ENCODE measurements at places on chromosomes 2 and 18.

DNA sequence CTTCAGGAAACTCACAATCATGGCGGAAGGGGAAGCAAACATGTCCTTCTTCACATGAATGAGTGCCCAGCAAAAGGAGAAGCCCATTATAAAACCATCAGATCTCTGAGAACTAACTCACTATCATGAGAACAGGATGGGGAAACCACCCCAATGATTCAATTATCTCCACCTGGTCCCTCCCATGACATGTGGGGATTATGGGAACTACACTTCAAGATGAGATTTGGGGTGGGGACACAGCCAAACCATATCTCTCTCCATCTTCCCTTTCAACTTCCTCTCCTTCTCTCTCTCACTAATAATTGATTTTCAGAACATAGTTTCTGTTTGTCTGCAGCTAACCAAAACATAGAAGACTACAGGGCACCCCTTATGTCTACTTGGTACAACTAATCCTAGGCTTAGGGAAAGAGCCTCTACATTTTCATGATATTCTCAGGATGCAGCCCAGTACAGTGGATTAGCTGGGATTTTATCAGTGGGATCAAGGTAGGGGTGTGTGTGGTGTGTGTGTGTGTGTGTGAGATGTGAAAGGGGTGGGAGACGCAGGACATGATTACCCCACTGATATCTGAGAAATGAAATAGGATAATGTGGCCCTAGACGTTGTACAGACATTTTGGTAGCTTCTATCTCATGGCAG is 2.8 kb upstream of the ATF2 start:
- no peak for DNase-seq

- peak; percentile 81 for DNase-seq
Observed at GRCh38 chr2:163877316-163877715, 141.5 kb upstream of the FIGN start.

GRCh38 chr2:59184276-59185020 is 943.3 kb upstream of the FANCL start:
- peak; percentile 21 for DNase-seq

GRCh38 chr2:234631646-234632514 is 135.0 kb upstream of the ARL4C start:
- DNase-seq = no peak

DNA sequence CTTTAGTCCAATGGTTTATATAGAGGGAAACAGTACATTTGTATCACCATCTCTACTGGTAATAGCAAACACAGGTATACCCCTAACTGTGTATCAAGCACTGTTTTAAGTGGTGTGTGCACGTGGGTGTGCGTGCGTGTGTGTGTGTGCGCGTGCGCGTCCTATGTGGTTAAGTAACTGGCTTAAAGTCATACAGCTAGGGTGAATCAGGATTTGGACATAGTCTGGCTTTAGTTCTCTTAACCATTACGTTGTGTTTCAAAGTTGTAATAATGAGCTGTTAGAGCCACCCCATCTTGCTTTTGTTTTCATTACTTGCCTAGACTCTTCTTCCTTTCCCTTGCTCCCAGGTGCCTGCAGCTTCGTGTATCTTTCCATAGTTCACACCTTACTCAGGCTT is 2.1 kb downstream of the HADHB start:
- peak; percentile 12 for DNase-seq

GRCh38 chr2:79876430-79876829 is 363.6 kb downstream of the CTNNA2 start:
- DNase-seq = peak; percentile 2

DNA sequence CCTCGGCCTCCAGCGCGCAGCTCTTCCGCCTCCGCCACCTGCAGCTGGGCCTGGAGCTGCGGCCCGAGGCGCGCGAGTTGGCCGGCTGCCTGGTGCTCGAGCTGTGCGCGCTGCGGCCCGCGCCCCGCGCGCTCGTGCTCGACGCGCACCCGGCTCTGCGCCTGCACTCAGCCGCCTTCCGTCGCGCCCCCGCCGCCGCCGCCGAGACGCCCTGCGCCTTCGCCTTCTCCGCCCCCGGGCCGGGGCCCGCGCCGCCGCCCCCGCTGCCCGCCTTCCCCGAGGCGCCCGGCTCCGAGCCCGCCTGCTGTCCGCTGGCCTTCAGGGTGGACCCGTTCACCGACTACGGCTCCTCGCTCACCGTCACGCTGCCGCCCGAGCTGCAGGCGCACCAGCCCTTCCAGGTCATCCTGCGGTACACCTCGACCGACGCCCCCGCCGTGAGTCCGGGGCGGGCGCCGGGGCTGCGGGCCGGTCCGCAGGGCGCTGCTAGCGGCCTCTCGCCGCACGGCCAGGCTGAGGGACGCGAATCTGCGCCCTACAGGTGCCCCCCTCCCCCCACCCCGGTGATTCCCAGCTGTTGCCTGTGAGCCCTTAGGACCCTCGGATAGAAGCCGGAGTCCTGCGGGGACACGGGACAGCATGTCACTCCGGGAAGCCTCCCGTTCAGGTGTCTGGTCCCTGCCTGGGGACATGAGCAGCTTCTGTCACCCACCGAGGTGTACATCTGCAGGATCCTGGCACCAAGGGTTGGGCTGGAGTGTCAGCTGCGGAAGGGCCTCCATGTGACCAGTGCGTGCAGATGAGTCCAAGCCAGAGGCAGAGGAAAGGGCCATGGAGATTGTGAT is 616 bp downstream of the RNPEPL1 start:
- peak; percentile 50 for DNase-seq

GRCh38 chr18:864872-865273 is 39.8 kb upstream of the ADCYAP1 start:
- DNase-seq = peak; percentile 64

- DNase-seq = no peak
Observed at GRCh38 chr2:223050188-223050587, 1.8 kb upstream of the KCNE4 start.

- DNase-seq = no peak
Observed at GRCh38 chr2:57615855-57616556, 430.6 kb upstream of the VRK2 start.

GRCh38 chr18:12768625-12769024 is 65.8 kb downstream of the PSMG2 start:
- peak; percentile 22 for DNase-seq

DNA sequence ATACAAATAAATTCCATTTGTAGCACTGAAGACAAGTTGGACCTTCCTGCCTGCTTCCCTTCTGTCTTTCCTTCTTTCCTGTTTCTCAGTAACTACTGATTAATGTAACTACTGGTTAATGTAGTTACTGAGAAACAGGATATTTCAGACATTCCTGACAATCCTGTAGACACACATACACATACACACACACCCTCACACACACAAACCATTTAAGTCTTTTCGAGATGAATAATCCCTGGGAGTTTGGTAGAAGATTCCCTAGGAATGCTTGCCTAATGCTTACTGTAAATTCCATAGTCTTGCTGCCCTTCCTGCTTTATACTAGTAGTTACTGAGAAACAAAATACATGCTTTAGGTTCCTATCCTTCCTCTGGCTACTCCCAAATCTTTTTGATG is 83.9 kb downstream of the PIK3C3 start:
- peak; percentile 96 for DNase-seq

DNA sequence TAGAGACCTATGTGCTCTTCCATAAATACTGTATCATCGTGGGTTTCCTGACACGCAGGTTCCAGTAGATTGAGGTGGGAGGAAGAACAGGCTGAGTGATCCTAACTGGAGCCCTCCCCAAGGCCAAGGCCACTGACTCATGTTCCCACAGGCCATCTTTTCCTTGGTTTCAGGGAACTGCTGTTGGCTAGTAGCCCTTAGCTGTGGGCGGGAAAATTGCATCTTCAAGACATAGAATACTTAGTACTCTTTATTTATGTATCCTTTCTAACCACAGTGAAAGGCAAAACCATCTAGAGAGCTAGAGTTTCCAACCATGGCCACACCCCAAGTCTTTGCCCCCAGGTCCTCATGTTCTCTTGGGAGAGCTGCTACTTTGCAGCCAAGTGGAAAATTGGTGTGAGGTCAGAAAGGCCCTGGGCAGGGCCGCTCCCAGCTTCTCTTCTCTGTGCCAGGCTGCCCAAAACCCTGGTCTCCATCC is 55.9 kb downstream of the COPS8 start:
- peak; percentile 80 for DNase-seq

DNA sequence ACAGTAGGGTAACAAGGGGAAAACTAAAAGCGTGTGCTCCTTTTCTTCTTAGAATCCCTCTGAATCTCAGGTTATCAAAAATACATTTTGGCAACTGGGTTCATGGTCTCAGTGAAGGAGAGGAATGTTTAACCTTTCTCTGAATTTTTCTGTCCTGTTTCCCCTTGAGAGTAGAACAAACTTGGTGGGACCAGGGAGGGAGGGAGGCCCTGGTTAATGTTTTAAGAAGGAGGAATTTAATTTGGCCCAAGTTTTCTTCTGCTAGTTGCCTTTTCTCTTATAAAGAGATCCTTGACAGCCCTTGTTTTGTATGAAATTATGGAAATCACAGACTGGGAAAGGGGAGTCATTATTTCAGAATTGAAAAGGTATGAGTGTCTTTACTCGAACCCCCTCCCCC is 12.2 kb upstream of the POU3F3 start:
- DNase-seq = no peak

DNA sequence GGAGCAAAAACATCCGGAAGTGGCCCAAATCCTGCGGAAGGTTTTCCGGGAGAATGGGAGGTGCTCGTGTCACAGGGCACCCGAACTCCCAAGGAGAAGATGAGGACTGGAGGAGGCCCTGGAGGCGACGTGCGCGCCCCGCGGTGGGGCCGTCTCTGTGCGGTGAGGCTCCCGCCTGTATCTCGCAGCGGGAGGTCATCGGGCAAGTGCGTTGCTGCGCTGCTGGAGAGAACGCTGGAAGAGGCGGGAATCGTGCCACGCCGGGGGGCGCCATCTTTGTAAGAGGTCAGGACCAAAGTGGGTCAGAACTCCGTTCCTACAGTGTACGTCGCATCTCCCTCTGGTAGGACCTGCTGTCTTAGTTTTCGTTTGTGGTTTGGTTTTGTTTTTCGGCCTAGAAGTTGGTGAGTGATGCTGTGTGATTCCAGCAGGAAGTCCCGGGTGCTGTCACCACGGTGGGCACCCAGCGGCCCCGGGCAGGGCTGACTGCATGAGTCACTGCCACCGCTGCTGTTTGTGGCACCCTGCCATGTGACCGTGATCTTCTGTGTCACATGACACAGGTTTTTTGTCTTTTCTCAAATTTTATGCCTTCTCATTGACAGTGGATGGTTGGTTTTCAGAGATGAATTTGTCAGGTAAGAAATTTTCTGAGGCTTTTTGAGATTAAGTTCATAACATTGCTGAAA is 21.5 kb upstream of the ATP9B start:
- no peak for DNase-seq

- peak; percentile 4 for DNase-seq
Observed at GRCh38 chr18:41323044-41323443, 632.0 kb upstream of the PIK3C3 start.

DNA sequence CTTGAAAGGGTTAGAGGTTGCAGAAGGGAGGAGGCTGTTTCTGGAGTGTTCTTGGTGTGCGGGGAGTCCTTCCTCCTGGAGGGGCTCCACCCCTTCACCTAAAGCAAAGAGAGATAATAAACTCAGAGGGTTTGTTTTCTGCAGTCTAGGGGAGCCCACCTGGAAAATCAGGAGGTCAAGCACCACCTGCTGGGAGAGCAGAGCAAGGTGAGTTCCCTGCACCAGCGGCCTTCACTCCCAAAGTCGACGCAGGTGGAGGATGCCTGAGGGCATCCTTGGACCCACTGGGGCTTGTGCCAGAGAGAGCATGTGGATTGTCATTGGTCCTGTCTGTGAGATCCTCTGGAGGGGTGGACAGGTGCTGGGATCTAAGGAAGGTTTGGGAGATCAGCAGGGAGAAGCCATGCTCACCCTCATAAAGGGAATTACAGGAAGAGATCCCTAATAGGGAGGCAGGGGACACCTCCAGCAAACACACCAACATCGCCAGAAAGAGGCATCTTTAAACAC is 116.7 kb downstream of the KCNF1 start:
- DNase-seq = no peak

DNA sequence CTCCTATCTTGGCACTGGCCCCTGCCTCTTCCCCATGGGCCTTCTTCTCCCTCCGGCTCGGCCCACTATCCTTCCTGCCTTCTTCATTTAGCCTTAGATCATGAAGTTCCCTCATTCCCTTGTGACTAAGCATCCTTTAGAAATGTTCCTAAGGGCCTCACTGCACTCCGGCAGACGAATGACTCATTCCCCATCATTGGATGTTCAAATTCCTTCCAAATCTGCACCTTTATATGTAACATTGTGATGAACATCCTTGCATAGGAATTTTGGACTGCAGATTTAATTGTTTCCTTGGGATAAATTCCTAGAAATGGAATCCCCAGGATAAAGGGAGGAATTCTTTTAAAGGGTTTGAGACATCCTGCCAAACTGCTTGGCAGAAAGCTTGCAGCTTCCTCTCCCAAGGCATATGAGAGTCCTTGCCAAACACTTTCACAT is 19.0 kb downstream of the CRACDL start:
- DNase-seq = peak; percentile 93

DNA sequence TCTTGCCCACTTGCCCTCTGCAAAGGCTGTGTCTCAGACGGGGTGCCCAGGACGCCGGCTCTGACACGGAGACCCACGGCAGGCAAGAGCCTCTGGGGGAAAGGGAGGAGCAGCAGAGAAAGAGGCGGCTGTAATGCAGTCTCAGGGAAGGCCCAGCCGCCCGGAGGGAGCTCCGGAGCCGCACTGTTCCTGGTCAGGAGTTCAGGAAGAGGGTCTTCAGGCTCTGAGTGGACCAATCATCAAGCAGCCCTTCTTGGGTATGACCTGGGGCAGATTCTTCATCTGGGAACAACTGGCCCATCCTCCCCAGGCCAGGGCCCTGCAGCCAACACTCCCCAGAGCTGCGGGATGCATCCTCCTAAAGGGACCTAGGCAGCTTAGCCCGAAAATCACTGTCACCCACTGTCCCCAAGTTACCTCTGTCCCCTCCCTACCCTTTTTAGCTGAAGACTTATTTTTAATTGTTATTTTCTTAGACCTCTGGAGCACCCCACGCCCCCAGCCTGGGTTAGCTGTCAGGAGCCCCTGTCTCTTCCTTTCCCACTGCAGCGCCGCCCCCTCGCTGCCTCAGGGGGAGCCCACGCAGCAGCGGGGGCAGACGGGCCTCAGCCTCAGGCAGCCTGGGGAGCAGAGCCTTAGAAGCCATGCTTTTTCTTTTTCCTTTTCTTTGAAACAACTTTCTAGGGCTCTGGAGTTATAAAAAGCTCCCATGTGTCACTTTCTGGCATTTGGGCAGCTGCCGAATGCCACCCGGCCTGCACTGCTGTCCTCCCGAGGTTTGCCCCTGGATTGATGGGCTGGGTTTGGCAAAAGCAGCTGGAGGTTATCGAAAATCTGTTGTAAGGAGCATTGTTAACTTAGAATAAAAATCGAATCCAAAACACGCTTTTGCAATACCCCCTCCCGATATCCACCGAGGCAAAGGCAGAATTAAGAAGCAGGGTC is 644 bp upstream of the NEU2 start:
- no peak for DNase-seq

GRCh38 chr2:86704459-86704971 is 15.6 kb upstream of the RMND5A start:
- DNase-seq = peak; percentile 83
